Transverse colon (tissue), 4 donors: ENCODE measurements at places on chromosomes 5 and 9. TPM values are rescaled to one million over a fixed set of nuclear protein-coding genes. Genes with fewer than 3 reads are reported as not detected.

ST8SIA4 gene
- 6.0 TPM for total RNA-seq

MARCOL gene
- not detected for total RNA-seq

SOX30 gene
- total RNA-seq, result 0.16 TPM

DRD1 gene
- not detected for total RNA-seq

PPP1R26 gene
- total RNA-seq, result 25.3 TPM

TAF11L5 gene
- total RNA-seq, result not detected

RAB3C gene
- total RNA-seq, result 0.20 TPM

AIF1L gene
- total RNA-seq, result 2.2 TPM

LCN9 gene
- total RNA-seq, result not detected

PPP3R2 gene
- not detected for total RNA-seq

CARD9 gene
- 5.6 TPM for total RNA-seq

NIPAL4 gene
- total RNA-seq, result 0.82 TPM

STK32A gene
- not detected for total RNA-seq

GPR150 gene
- not detected for total RNA-seq

EGFL7 gene
- 20.2 TPM for total RNA-seq

FLT4 gene
- total RNA-seq, result 3.0 TPM

C9orf152 gene
- total RNA-seq, result 13.7 TPM

SLC6A3 gene
- not detected for total RNA-seq

TMEM171 gene
- total RNA-seq, result 156 TPM

SLC34A3 gene
- total RNA-seq, result not detected
